Activated T-cell treated with anti-CD3 and anti-CD28 coated beads for 4 hours (primary cell): ENCODE measurements at places on chromosomes 5 and 9.

GRCh38 chr5:33539212-33539611, 98.4 kb downstream of the TARS1 start:
- no peak for DNase-seq

DNA sequence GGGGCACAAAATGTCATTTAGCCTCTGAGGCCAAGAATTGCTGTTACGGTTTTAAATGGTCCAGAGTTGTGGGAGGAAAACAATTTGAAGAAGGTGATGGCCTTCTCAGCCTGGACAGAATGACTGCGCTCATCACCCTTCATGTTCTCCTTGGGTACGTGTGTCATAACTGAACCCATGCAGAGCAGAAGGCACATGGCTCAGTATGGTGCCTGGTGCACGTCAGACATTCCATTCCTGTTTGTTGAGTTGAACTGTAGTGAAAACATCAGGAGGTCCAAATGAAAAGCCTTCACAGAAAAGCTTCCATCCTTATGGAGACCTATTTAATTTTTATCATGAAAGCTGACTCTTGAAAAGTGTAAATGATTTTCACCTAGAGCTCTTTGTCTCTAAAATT, 133.2 kb downstream of the CFAP90 start:
- DNase-seq = no peak

DNA sequence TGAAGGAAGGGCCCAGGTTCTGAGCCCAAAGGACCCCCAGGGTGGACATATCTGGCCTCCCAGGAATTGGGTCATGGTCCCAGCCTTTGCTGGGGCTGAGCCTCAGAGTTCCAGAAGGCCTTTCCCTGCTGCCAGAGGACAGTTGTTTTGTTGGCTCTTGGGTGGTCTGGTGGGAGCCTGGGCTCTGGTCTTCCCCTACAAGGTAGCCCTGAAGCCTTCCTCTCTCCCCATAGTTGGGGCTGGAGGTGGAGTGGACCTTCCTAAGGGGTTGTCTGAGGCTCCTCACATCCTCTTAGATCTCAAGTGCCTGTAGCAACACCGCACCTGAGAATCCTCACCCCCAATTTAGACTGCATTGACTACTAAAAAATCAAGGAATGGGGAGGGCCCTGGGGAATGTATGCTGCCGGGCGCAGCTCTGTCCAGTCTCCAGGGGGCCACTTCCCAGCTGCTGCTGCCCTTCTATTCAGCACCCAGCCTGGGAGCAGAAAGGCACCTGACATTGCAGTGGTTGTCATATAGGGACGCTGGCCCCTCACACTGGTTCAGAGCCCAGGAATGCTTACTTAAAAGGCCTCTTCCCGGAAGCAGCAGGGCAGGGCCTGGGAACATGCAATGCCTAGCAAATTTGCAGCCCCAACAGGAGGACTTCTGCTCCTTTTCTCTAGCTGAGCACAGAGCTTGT, 66.4 kb downstream of the IL31RA start:
- no peak for DNase-seq

DNA sequence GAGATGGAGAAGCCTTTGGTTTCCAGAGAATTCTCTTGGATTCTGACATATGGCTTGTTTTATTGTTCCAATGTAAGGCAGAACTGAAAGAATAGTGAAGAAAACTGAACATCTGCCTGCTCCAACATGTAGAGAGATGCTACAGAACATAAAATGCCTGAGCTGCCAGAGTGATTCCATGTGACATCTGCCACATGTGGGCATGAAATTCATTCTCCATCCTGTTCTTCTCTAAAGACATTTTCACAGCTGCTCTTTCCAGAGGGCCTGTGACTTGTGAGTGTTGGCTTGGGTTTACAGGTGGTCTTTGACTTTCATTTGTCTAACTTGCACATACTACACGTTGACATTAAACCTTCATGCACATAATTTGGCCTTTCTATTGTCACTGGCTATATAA, 33.7 kb upstream of the TXN start:
- DNase-seq = no peak

DNA sequence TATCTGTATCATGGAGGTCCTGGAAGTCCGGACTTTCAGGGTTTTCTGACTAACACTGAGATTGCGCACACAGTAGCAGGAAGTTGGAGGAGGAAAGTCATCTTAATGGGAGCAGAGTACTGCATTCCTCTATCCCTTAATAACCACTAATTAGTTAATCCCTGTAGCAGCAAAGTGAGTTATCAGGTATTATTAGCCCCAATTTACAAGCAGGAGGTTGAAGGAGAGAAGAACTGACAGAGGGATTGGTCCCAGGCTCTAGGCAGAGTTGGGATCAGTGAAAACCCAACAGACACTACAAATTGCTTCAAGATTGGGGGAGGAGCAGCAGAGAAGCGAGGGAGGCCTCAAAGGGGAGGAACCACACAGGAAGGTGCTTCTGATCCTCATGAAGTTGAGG, 74.5 kb upstream of the XPA start:
- no peak for DNase-seq

GRCh38 chr5:34676416-34676815, 20.3 kb downstream of the RAI14 start:
- DNase-seq = no peak

- DNase-seq = no peak
Observed at GRCh38 chr9:135978642-135979546, 17.7 kb upstream of the UBAC1 start.

- no peak for DNase-seq
Observed at GRCh38 chr9:88783711-88784083, 207.6 kb upstream of the S1PR3 start.

GRCh38 chr9:35859310-35859989, 10.8 kb downstream of the OR13J1 start:
- DNase-seq = no peak

DNA sequence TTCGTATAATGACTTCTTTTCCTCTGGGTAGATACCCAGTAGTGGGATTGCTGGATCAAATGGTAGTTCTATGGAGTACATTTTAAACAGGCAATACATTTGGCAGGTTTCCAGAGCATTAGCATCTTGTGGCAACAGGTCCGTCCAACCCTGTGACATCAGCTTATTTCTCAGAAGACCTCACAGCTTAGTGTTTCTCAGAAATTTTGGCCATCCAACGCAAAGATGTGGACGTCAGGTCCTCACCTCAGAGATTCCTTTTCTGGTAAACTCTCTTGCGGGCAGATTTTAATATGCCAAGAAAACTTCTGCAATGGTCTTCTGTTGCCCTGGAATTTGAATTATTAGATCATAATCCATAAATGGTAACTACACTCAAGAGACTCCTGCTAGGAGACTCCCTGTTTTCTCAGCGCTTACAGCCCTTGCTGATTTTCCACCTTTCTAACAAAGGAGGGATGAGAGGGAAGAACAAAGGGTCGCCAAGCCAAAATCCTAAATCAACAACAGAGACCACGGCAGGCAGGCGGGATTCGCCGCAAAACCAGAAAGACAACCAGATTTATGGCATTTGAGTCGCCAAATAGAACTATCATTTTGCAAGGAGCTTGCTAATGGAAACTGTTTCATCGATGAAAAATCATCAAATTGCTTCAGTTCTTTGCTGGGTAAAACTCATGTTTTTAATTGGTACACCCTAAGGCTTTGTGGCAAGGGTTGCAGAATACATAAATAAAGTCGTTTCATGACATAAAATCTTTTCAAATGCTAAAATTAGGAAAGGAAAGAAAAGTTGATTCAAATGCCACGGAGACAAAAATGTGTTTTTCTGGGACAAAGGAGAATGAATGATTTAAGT, 34.1 kb upstream of the PLPP1 start:
- no peak for DNase-seq

DNA sequence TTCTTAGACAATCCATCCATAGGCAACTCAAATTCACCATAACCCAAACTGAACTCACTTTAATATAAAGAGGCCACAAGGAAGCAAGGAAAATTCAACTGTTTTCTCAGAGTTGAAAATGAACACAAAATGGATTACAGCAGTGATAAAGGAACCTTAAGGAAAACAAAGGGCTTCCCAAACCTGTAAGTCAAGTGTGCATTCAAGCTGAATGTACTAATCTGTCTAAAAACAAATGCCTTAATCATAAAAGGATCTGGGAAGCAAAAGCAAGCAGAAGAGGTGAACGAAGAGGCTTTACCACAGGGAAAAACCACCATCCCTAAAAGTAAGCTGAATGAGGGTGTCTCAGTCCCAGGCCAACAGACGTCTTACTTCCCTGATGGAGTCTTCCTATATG, 13.6 kb downstream of the FBXW11 start:
- DNase-seq = no peak

DNA sequence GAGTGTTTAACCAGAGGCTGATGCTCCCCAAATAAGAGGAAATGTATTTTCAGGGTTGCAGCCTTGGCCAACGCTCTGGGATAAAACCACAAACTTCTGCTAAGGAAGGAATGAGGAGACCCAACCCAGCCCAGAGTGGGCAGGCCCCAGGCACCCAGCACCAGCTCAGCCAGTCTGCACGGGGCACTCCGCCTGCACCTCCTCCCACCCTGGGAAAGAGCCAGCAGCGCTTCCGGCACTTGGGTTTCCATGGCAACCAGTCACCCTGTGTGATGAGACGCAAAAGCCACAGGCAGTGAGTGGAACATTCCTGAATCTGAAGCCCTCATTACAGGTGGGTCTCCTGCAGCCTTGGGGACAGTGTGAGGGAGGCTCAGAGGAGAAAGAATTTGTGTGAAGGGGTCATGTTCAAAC, 85.2 kb upstream of the ZBTB43 start:
- peak; percentile 79 for DNase-seq

DNA sequence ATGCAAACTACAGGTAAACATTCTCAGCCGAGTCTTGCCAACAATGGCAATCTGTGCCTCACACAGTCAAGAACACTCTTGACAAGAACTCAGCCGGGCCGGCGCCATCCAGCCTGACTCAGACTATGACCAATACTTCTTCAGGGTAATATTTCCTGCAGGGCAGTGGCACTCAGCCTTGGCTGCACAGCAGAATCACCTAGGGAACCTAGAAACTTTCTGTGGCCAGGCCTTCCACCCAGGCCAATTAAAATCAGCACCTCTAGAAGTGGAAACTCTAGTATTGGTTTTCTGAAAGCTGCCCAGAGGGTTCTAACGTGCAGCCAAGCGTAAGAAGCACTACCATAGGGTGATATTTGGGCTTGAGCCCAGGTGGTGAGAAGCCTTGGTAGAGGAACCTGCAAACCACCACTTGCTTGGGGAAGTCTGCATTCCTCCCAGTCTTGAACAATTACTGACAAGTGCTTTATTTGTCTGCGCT, 120.6 kb downstream of the TTLL11 start:
- no peak for DNase-seq

DNA sequence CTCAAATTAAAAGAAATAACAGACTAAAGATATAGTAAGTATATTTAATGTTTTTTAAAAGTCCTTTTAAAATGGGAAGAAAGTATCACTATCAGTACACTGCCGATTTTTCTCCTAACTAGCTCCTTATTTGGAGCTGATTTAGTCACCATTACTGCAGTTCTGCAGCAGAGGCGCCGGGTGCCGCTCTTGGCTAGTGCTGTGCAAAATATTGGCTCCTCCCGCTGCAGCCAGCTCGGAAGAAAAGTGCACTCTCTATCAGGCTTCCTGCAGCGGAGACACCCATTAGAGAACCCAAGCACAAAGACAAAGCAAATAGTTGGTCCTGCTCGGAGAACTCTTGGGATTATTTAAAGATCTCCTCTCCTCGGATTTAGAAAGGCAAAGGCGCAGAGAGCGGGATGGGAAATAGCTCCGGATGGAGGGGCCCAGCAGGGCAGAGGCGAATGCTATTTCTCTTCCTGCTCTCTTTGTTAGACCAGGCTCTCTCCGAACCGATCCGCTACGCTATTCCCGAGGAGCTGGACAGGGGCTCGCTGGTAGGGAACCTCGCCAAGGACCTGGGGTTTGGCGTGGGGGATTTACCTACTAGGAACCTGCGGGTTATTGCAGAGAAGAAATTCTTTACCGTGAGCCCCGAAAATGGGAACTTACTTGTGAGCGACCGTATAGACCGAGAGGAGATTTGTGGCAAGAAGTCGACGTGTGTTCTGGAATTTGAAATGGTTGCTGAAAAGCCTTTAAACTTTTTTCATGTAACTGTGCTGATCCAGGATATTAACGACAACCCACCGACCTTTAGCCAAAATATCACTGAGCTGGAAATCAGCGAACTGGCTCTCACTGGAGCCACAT, at the start of gene PCDHGB3:
Gene PCDHGB3, plus strand, starts transcription at position 249 of the 855 bp plus-strand sequence. Its CDS starts 153 bp downstream, at position 402.
- no peak for DNase-seq

DNA sequence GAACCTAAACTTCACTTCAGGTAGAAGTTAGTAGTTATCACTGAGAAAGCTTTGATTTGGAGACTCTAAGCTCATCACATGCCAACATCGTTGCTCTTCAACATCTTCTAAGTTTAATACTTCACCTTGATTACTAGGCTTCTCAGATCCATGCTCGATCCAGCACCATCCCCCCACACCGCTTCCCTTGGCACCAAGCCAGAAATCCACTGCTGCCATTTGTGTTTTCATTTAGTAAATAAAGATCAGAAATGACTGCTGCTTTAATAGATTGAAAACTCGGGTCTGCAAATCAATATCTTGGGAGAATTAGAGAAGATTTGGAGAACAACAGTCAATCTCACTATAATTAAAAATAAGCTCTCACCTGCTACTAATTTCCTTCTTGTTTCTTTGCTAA, 214.7 kb upstream of the NR4A3 start:
- DNase-seq = no peak

DNA sequence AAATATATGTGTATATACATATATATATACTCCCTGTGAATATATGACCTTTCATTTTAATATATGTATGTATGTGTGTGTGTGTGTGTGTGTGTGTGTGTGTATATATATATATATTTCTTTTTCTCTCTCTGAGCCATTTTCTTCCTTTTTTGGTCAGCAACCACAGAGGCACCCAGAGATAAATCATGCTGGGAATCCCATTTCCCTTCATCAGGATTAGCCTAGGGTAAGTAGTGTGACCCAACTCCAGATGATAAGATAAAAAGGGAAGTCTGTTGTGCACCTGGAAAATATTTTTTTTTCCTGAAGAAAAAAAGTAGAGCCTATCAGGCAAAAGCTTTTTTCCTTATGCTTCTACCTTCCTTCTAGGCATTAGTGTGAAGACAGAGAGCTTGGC, 25.4 kb upstream of the SUB1 start:
- DNase-seq = no peak

DNA sequence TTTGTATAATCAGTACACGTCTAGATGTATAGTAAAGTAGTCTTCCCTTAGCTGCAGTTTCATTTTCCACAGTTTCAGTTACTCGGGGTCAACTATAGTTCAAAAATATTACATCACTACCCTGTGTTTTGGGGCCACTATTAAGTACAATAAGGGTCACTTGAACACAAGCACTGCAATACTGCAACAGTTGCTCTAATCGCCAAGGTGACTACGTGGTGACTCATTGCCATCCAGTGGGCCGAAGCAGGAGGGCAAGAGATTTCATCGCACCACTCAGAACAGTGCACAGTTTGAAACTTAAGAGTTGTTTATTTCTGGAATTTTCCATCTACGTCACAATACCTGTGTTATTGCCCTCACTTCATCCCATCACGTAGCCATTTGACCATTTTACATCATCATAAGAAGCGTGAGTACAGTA, at the start of gene ARL14EPL:
Gene ARL14EPL, plus strand, starts transcription at position 379 of the 424 bp plus-strand sequence. CDS start 18,994 bp downstream, outside the sequence.
- DNase-seq = no peak

DNA sequence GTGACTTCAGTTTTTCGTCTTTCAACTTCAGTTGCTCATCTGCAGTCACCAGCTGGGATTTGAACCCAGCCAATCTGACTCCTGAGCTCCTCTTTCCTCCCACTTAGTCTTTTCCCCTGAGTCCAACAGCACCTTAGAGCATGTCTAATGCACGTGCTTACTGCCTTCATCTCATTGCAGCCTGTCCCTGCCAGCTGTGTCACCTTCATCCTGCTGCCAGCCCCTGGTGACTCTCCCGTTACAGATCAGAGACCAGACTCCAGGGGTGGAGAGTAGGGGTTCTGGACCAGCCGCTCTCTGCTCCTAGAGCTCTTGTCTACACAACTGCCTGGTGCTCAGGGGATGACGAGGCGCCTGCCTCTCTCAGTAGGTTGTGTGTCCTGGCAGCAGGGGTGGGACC, 132.9 kb upstream of the LMX1B start:
- DNase-seq = no peak
